GM23338 (cell line): ENCODE measurements at places on chromosomes 5 and 9. TPM values are rescaled to one million over a fixed set of nuclear protein-coding genes. Genes with fewer than 3 reads are reported as not detected.

The WDR38 gene
- total RNA-seq: not detected in 2 replicates

DNA sequence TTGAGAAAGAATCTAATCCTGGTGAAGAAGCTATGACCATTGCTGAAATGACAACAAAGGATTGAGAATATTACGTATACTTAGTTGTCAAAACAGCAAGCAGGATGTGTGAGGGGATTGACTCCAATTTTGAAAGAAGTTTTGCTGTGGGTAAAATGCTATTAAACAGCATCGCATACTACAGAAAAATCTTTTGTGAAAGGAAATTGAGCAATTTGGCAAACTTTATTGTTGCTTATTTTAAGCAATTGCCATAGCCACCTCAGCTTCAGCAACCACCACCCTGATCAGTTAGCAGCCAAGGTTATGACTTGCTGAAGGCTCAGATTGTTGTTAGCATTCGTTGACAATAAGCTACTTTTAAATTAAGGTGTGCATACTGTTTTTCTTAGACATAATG lies 22.5 kb upstream of the ARL14EPL start:
- H3K27me3 ChIP-seq: no peaks in the 10 kb centered on the region
- no peaks in the 10 kb centered on the region for H3K36me3 ChIP-seq
- DNase-seq: no peak
- H3K27ac ChIP-seq: no peak overlapping the region
- no peak overlapping the region for H3K4me3 ChIP-seq

The ANKRD31 gene
- 0.16 and 0.59 TPM in 2 replicates for total RNA-seq

The SLC36A3 gene
- not detected in 2 replicates for total RNA-seq

The C9orf78 gene
- total RNA-seq: 34.4 and 46.1 TPM in 2 replicates

- peaks cover 14% of the 10 kb centered on the region for H3K4me1 ChIP-seq
- H3K36me3 ChIP-seq: no peaks in the 10 kb centered on the region
- no peaks in the 10 kb centered on the region for H3K27me3 ChIP-seq
- no peak overlapping the region for H3K27ac ChIP-seq
- no peak for DNase-seq
- H3K4me3 ChIP-seq: no peak overlapping the region
Measured at GRCh38 chr5:89133129-89133528, 250.1 kb upstream of the MEF2C start.

GRCh38 chr5:31934156-31934555 lies 240.0 kb downstream of the GOLPH3 start:
- no peaks in the 10 kb centered on the region for H3K27me3 ChIP-seq
- no peaks in the 10 kb centered on the region for H3K4me1 ChIP-seq
- H3K27ac ChIP-seq: no peak overlapping the region

The RMRP gene
- total RNA-seq: 8,626 and 33,360 TPM in 2 replicates

GRCh38 chr9:20242510-20243189 lies 379.6 kb downstream of the MLLT3 start:
- H3K27me3 ChIP-seq: no peaks in the 10 kb centered on the region
- H3K4me3 ChIP-seq: no peak overlapping the region
- H3K4me1 ChIP-seq: peaks cover 7% of the 10 kb centered on the region; the same call in 1 of the 2 replicates
- peak; percentile 7 for DNase-seq

DNA sequence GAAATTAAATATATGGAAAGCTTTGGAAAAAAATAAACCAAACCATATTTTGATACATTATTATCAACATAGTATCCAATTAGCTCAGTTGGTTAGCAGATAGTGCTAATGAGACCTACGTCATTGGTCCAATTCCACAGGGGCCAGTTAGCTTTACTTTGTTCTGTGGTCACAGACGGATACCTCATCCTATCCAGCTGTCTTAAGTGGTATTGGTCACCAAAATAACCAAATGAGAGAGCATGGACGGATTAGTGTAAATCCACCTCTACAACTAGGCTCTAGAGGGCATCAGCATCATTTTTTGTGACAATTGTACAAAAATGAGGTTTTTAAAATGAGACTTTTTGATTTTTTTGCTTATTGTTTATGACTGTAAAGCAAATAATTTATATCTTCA lies 364.2 kb downstream of the KIAA0825 start:
- H3K27ac ChIP-seq: no peak overlapping the region
- DNase-seq: peak; percentile 17
- H3K4me1 ChIP-seq: peaks cover 24% of the 10 kb centered on the region
- H3K27me3 ChIP-seq: no peaks in the 10 kb centered on the region
- no peaks in the 10 kb centered on the region for H3K36me3 ChIP-seq

GRCh38 chr9:107491081-107492053 lies 1.8 kb upstream of the KLF4 start:
- peaks cover 18% of the 10 kb centered on the region for H3K4me1 ChIP-seq
- no peak overlapping the region for H3K27ac ChIP-seq
- peak; percentile 53 for DNase-seq

DNA sequence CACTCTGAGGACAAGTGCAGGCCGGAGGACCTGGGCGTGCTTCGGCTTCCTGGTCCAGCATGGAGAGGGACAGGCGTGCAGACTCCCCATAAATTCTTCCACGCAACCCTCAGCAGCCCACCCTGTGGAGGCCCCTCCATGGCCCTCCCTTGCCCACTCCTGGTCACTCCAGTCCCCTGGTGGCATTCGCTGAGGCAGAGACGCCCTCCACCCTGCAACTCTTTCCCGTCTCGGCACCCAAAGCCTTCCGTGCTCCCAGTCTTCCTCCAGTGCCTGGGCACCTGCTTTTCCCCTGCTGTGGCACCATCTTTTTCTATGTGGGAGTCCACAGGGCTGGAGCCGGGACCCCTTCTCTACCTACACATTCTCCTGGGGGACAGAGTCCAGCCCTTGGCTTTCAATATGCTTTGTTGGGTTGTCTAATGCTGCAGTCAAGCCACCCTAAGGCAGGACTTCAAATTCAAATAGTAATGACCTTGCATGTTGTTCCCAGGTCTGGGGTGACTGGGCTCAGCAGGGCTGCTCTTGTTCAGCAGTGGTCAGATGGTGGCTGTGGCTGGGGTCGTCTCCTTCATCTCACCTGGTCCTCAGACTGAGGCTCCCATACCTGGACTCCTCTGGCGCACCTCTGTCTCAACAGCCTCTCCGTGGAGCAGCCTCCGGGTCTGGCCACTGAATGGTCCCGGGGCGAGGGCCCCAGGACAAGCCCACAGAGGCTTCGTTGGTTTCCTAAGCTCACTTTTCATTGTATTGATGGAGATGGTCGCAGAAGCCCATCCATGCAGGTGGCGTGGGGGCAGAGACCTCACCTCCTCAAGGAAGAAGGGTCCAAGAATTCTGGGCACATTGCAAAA lies 15.2 kb downstream of the MRPL36 start:
- no peaks in the 10 kb centered on the region for H3K27me3 ChIP-seq
- H3K4me1 ChIP-seq: no peaks in the 10 kb centered on the region; the same call in 1 of the 2 replicates
- no peak for DNase-seq
- no peak overlapping the region for H3K4me3 ChIP-seq
- H3K36me3 ChIP-seq: no peaks in the 10 kb centered on the region

DNA sequence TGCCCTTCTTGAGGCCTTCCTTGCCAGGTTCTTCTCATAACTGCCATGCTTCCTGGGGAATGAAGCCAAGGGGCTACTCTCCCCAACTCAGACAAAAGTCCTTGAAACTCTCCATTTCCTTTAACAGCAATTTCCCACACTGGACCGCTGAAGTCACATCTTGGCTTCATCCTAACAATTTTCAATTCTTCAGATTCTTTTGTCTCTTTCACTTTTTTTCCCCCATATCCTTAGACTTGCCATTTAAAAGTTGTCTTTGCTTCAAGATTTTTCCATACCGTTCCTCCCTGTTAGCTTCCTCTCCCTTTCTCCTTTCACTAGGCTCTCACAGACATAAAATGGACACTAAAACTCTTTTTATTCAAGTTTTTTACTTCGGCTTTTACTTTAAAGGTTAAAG lies 93.1 kb upstream of the ITGA1 start:
- H3K4me3 ChIP-seq: no peak overlapping the region
- H3K4me1 ChIP-seq: peaks cover 32% of the 10 kb centered on the region
- H3K36me3 ChIP-seq: no peaks in the 10 kb centered on the region

GRCh38 chr5:130034566-130035210 lies 130.4 kb downstream of the CHSY3 start:
- no peaks in the 10 kb centered on the region for H3K27me3 ChIP-seq
- H3K36me3 ChIP-seq: no peaks in the 10 kb centered on the region
- no peak overlapping the region for H3K27ac ChIP-seq
- H3K4me3 ChIP-seq: no peak overlapping the region
- peaks cover 17% of the 10 kb centered on the region; the same call in 1 of the 2 replicates for H3K4me1 ChIP-seq

DNA sequence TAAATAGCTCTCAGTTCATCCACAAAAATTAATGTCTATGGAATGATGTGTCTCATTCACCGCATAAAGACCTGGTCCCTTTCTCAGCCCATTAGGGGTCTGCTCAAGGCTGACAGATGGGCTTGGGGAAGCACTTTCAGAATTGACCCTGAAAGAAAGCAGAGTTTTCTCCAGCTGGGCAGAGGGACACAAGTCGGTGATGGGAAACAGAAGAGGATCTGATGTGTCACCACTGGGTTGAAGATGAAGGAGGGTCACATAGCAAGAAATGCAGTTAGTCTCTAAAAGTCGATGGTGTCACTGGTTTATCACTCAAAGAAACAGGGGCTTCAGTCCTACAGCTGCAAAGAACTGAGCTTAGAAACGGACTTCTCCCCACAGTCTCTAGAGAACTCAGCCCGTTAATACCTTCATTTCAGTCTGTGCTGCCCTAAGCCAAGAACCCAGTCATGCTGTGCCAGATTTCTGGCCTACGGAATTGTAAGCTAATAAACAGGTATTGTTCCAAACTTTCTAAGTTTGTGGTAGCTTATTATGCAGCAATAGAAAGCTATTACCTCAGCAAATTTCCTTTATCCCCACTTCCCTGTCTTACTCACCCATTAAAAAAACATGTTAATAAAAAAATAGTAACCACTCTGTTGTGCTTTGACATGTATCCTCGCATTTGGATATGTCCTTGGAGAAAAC lies 64.6 kb downstream of the ADAMTS12 start:
- no peaks in the 10 kb centered on the region for H3K36me3 ChIP-seq
- H3K27me3 ChIP-seq: no peaks in the 10 kb centered on the region
- no peak for DNase-seq
- no peak overlapping the region for H3K4me3 ChIP-seq
- no peak overlapping the region for H3K27ac ChIP-seq

- H3K4me3 ChIP-seq: no peak overlapping the region
- peak; percentile 83 for DNase-seq
- no peak overlapping the region for H3K27ac ChIP-seq
- H3K4me1 ChIP-seq: 0 out of 2 replicates have a peak, but pooled peaks cover 8% of the 10 kb centered on the region
- H3K27me3 ChIP-seq: no peaks in the 10 kb centered on the region
Measured at GRCh38 chr5:90264689-90265544, 144.6 kb downstream of the CETN3 start.

DNA sequence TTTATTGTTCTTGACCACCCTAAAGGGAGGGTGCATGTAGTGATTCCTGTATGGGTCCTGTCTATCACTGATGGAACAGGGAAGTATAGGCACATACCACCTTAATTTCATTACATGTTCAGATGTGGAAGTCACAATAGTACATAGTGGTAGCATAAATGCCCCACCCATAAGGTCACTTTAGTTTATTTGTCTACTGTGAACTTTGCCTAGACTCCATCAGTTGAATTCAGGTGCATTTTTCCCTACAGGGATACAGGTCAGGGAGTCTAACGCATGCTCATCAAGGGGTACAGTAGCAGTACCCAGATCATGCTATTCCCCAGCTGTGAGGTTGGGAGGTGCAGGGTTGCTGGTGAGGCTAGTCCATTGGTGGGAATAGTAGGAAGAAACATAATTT lies 175.0 kb downstream of the MEF2C start:
- H3K36me3 ChIP-seq: no peaks in the 10 kb centered on the region
- peaks cover 22% of the 10 kb centered on the region for H3K4me1 ChIP-seq
- H3K27ac ChIP-seq: no peak overlapping the region
- DNase-seq: no peak

GRCh38 chr5:130805648-130806047 lies 359.4 kb downstream of the HINT1 start:
- DNase-seq: no peak
- H3K36me3 ChIP-seq: no peaks in the 10 kb centered on the region
- peaks cover 6% of the 10 kb centered on the region; the same call in 1 of the 2 replicates for H3K4me1 ChIP-seq

GRCh38 chr5:67652201-67652600 lies 455.6 kb upstream of the CD180 start:
- H3K4me1 ChIP-seq: 0 out of 2 replicates have a peak, but pooled peaks cover 5% of the 10 kb centered on the region
- no peak overlapping the region for H3K27ac ChIP-seq
- no peak overlapping the region for H3K4me3 ChIP-seq
- H3K27me3 ChIP-seq: no peaks in the 10 kb centered on the region

- H3K27me3 ChIP-seq: no peaks in the 10 kb centered on the region
- H3K4me3 ChIP-seq: no peak overlapping the region
- peaks cover 4% of the 10 kb centered on the region; the same call in 1 of the 2 replicates for H3K36me3 ChIP-seq
- 0 out of 2 replicates have a peak, but pooled peaks cover 6% of the 10 kb centered on the region for H3K4me1 ChIP-seq
- DNase-seq: no peak
Measured at GRCh38 chr5:171849585-171850323, 64.1 kb downstream of the SMIM23 start.

GRCh38 chr9:126857261-126857960 lies 3.0 kb upstream of the ZBTB34 start:
- peaks cover 12% of the 10 kb centered on the region for H3K4me1 ChIP-seq
- H3K27me3 ChIP-seq: no peaks in the 10 kb centered on the region
- no peak overlapping the region for H3K4me3 ChIP-seq
- H3K27ac ChIP-seq: no peak overlapping the region

GRCh38 chr5:61440086-61440485 lies 108.0 kb downstream of the ZSWIM6 start:
- no peak overlapping the region for H3K27ac ChIP-seq
- no peaks in the 10 kb centered on the region for H3K27me3 ChIP-seq
- DNase-seq: no peak

- H3K27me3 ChIP-seq: no peaks in the 10 kb centered on the region
- H3K36me3 ChIP-seq: peaks cover 82% of the 10 kb centered on the region
- H3K4me3 ChIP-seq: no peak overlapping the region
- DNase-seq: no peak
- no peak overlapping the region for H3K27ac ChIP-seq
Measured at GRCh38 chr9:15469406-15469805, 41.4 kb downstream of the PSIP1 start.

DNA sequence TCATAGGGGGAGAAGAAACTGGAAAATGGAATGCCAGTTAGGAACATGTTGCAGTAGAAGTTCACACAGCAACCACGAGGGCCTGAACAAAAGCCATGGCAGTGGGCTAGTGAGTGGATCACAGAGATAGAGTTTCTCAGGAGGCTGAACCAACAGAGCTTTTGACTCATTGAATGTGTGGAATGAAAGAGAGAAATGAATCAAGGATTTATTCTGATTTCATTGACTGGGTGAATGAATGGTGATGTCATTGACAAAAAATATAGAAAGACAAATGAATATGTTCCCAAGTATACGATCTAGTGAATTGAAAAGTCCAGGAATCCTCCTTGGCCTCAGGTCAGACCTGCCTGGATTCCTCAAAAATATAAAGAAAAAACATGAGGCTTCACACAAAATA lies 99.2 kb downstream of the ZNF462 start:
- peaks cover 20% of the 10 kb centered on the region; the same call in 1 of the 2 replicates for H3K36me3 ChIP-seq
- H3K4me1 ChIP-seq: peaks cover 38% of the 10 kb centered on the region
- no peak for DNase-seq
- H3K27me3 ChIP-seq: no peaks in the 10 kb centered on the region
- no peak overlapping the region for H3K27ac ChIP-seq
- no peak overlapping the region for H3K4me3 ChIP-seq

GRCh38 chr9:8224381-8224801 lies 424.8 kb upstream of the DMAC1 start:
- no peak overlapping the region for H3K4me3 ChIP-seq
- no peaks in the 10 kb centered on the region for H3K4me1 ChIP-seq
- no peak overlapping the region for H3K27ac ChIP-seq
- no peaks in the 10 kb centered on the region for H3K36me3 ChIP-seq
- DNase-seq: no peak
- H3K27me3 ChIP-seq: no peaks in the 10 kb centered on the region

GRCh38 chr5:111741278-111741677 lies 15.7 kb downstream of the NREP start:
- H3K4me1 ChIP-seq: peaks cover 90% of the 10 kb centered on the region
- peak overlapping the region; percentile 70; the same call in 1 of the 2 replicates for H3K27ac ChIP-seq
- DNase-seq: no peak
- no peaks in the 10 kb centered on the region for H3K27me3 ChIP-seq

The CMBL gene
- 13.2 and 23.3 TPM in 2 replicates for total RNA-seq

- H3K36me3 ChIP-seq: no peaks in the 10 kb centered on the region
- peaks cover 7% of the 10 kb centered on the region; the same call in 1 of the 2 replicates for H3K4me1 ChIP-seq
- no peaks in the 10 kb centered on the region for H3K27me3 ChIP-seq
Measured at GRCh38 chr5:122501089-122501435, 189.0 kb downstream of the SNCAIP start.
